SJSA1 (cell line): ENCODE measurements at places on chromosomes 5 and 9. TPM values are rescaled to one million over a fixed set of nuclear protein-coding genes. Genes with fewer than 3 reads are reported as not detected.

- H3K27me3 ChIP-seq = peaks cover 9% of the 10 kb centered on the region; the same call in 1 of the 2 replicates
- H3K4me1 ChIP-seq = peaks cover 16% of the 10 kb centered on the region
- no peak overlapping the region for H3K27ac ChIP-seq
- H3K4me3 ChIP-seq = no peak overlapping the region
These were observed 11.7 kb downstream of the FIBCD1 start for GRCh38 chr9:130927338-130927737.

- peaks cover 27% of the 10 kb centered on the region for H3K4me1 ChIP-seq
- H3K36me3 ChIP-seq = no peaks in the 10 kb centered on the region
- no peaks in the 10 kb centered on the region for H3K27me3 ChIP-seq
- peak; percentile 62 for DNase-seq
- no peak overlapping the region for H3K4me3 ChIP-seq
- peak overlapping the region; percentile 44 for H3K27ac ChIP-seq
These were observed 586.7 kb upstream of the TUSC1 start for GRCh38 chr9:26264709-26265601.

DNA sequence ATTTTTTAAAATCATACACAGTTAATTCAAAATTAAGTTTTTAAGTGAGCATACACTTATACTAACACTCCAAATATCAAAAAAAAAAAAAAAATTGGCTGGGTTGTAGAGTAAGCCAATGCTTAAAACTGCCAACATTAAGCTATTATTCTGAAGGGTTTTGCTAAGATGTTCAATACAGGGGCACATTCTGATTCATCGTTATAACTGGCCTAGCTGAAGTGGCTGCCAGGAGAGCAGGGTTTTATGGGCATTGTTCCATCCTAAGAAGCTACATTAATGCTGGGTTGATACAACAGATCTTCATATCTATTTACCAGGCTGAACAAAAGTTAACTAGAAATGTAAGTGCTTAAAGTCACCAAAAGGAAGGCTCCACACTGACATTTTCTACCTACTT lies 13.4 kb downstream of the ELAVL2 start:
- no peaks in the 10 kb centered on the region for H3K27me3 ChIP-seq
- no peak overlapping the region for H3K4me3 ChIP-seq
- no peaks in the 10 kb centered on the region for H3K36me3 ChIP-seq
- H3K27ac ChIP-seq = no peak overlapping the region

The CCL21 gene
- not detected in 2 replicates for total RNA-seq

DNA sequence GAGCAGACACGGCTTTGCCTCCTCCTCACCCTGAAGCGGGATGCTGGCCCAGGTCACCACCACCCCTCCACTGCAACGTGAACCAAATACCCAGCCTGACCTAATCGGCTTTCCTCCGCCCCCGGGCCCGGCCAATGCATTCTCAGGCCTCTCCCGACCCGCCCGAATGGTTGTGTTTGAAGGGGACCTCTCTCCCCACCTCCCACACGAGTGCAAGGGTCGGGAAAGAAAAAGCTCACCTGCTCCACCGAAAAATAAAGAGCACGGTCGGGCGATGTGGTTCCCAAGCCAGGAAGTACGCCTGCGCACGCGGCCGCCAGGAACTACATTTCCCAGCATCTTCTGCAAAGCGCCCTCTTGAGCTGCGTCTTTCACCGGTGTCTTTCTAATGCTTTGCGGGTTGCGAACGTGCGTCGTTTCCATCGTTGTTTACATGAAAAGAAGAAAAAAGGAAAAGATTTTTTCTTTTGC lies at the start of gene ZNF883:
ZNF883 (minus strand) TSS at position 282 of the 471 bp plus-strand sequence.
- H3K36me3 ChIP-seq = no peaks in the 10 kb centered on the region
- peak within 1 kb of the TSS; percentile 20 for H3K4me3 ChIP-seq
- peak; percentile 35 for DNase-seq
- no peaks in the 10 kb centered on the region; the same call in 1 of the 2 replicates for H3K27me3 ChIP-seq

- H3K4me3 ChIP-seq = no peak overlapping the region
- no peaks in the 10 kb centered on the region for H3K36me3 ChIP-seq
- no peaks in the 10 kb centered on the region for H3K27me3 ChIP-seq
- 0 out of 2 replicates have a peak overlapping the region, but pooled peaks have one; percentile 12 for H3K27ac ChIP-seq
These were observed 30.6 kb downstream of the KDM4C start for GRCh38 chr9:6788162-6789016.

DNA sequence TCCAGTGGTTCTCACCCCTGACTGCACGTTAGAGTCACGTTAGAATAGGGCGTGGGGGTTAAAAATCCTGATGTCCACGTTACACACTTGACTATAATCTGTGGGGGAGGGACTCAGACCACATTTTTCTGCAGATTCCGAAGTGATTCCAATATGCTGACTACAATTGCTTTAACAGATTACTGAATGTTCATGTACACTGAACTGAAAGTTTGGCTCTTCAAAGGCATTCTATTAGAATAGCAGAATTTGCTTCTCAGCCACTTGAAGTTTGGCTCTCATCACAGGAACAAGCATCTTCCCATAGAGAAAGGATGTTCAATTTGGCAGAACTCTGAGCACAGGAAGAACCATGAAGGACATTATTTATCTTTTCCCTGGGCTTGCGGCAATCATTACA lies 84.5 kb downstream of the HAPLN1 start:
- no peaks in the 10 kb centered on the region for H3K36me3 ChIP-seq
- H3K4me1 ChIP-seq = no peaks in the 10 kb centered on the region

The FRMPD1 gene
- total RNA-seq = not detected in 2 replicates

- no peak overlapping the region for H3K27ac ChIP-seq
- no peaks in the 10 kb centered on the region for H3K4me1 ChIP-seq
- H3K27me3 ChIP-seq = no peaks in the 10 kb centered on the region
- no peak for DNase-seq
- H3K4me3 ChIP-seq = no peak overlapping the region
- H3K36me3 ChIP-seq = no peaks in the 10 kb centered on the region
These were observed 552.4 kb upstream of the DAB2 start for GRCh38 chr5:39977066-39977655.

- H3K4me1 ChIP-seq = no peaks in the 10 kb centered on the region
- DNase-seq = no peak
- no peak within 1 kb of the TSS for H3K4me3 ChIP-seq
- H3K27ac ChIP-seq = no peak within 1 kb of the TSS
These were observed at the start of gene ADAMTSL2 for GRCh38 chr9:133534346-133535291. TSS of gene ADAMTSL2 (plus strand) at chr9:133534704. CDS start at chr9:133536713, 2,009 bp downstream.

The PHF24 gene
- total RNA-seq = not detected in 2 replicates

The RASEF gene
- total RNA-seq = 0.16 TPM in 1 of 2 replicates, not detected in the other

The FOXD4L4 gene
- total RNA-seq = not detected in 2 replicates

The DPM2 gene
- total RNA-seq = 20.4 and 24.5 TPM in 2 replicates

The LECT2 gene
- not detected in 2 replicates for total RNA-seq

The PIP5KL1 gene
- 1.6 and 18.4 TPM in 2 replicates for total RNA-seq

DNA sequence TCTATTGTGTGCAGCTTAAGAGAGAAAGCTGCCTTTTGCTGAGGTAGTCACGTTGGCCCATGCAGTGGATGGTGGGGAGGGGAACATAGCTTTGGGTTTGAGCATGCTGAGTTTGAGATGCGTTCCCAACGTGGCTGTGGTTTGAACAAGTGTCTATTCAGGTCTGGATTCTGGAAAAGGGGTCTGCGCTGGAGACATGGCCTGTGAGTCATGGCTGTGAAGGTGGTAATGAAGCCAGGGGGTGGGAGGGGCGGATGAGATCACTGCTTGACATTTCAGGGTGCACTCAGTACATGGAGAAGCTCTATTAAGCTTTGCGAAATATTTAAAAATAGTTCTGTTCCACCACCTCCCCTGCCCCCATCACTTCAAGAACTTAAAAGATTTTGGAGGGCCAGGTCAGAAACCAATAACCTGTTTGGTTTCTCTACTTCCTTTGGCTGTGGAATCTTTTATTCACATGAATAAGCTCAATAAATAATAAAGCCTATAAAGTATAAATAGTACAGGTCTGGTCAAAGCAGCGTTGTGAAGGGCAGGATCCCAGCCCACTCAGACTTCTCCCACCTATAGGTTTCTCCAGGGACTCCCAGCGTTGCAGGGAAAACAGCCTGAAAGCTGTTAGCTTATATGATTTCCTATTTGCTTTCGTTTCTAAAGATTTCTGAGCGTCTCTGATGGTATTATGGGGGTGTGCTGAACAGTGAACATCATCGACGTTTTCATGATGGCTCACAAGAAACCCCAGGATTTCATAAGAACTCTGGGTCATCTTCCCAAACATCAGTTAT lies 189.9 kb downstream of the NSG2 start:
- DNase-seq = no peak
- no peaks in the 10 kb centered on the region for H3K27me3 ChIP-seq
- no peak overlapping the region for H3K4me3 ChIP-seq
- H3K4me1 ChIP-seq = no peaks in the 10 kb centered on the region
- no peak overlapping the region for H3K27ac ChIP-seq

- no peaks in the 10 kb centered on the region; the same call in 1 of the 2 replicates for H3K4me1 ChIP-seq
- H3K27me3 ChIP-seq = no peaks in the 10 kb centered on the region
- H3K4me3 ChIP-seq = no peak overlapping the region
- H3K27ac ChIP-seq = no peak overlapping the region
These were observed 335.6 kb downstream of the ZSWIM6 start for GRCh38 chr5:61667525-61668218.

The CLPTM1L gene
- total RNA-seq = 241 and 247 TPM in 2 replicates

- H3K27me3 ChIP-seq = no peaks in the 10 kb centered on the region
- peaks cover 25% of the 10 kb centered on the region for H3K4me1 ChIP-seq
- no peak overlapping the region for H3K27ac ChIP-seq
- DNase-seq = no peak
These were observed 701.0 kb downstream of the SEMA5A start for GRCh38 chr5:8844847-8845246.

- no peak overlapping the region for H3K4me3 ChIP-seq
- no peak for DNase-seq
- peaks cover 98% of the 10 kb centered on the region for H3K36me3 ChIP-seq
- H3K4me1 ChIP-seq = no peaks in the 10 kb centered on the region
- H3K27me3 ChIP-seq = no peaks in the 10 kb centered on the region
- H3K27ac ChIP-seq = no peak overlapping the region
These were observed 30.4 kb downstream of the NSUN2 start for GRCh38 chr5:6602441-6602840.

The BTNL9 gene
- not detected in 2 replicates for total RNA-seq

The DBH gene
- total RNA-seq = not detected in 2 replicates

DNA sequence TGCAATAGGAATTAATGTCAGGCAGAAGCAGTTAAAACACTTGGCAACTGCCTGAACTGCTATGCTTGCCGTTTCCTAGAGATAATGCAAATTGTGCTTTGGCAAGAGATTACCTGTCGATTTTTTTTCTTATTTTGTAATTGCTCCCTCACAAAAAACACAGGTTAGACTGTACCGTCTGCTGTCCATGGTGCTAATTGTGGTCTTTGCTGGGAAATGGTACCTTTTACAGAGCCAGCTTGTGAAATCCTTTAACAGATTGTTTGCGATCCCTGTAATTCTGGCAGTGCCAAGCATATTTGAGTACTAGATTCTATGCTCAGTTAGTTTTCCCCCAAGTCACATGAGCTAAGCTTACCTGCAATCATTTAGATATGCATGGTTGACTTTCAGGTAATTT lies 2125.8 kb upstream of the WWC1 start:
- no peaks in the 10 kb centered on the region for H3K4me1 ChIP-seq
- no peaks in the 10 kb centered on the region for H3K27me3 ChIP-seq
- no peaks in the 10 kb centered on the region for H3K36me3 ChIP-seq
- no peak overlapping the region for H3K4me3 ChIP-seq
- DNase-seq = no peak
- H3K27ac ChIP-seq = no peak overlapping the region

DNA sequence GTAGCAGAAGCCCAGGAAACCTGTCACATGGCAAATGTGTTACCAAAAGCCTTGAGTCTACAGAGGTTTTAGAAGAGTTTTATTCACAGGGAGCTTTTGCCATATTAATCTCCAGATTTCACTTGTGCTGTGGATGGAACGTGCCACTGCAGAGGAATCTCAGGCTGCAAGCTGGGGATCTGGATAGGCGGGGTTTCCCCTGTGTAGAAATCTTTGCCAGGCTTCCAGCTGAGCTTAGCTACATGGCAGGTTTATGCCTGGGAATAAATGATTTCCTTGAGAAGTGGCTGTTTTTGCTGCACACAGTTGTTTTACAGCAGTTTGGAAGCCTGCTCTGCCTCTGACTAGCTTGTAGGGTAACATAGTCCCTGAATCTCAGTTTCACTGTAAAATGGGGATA lies 224.6 kb upstream of the PLPPR1 start:
- H3K36me3 ChIP-seq = no peaks in the 10 kb centered on the region
- H3K27me3 ChIP-seq = no peaks in the 10 kb centered on the region
- DNase-seq = no peak
- H3K4me3 ChIP-seq = no peak overlapping the region

DNA sequence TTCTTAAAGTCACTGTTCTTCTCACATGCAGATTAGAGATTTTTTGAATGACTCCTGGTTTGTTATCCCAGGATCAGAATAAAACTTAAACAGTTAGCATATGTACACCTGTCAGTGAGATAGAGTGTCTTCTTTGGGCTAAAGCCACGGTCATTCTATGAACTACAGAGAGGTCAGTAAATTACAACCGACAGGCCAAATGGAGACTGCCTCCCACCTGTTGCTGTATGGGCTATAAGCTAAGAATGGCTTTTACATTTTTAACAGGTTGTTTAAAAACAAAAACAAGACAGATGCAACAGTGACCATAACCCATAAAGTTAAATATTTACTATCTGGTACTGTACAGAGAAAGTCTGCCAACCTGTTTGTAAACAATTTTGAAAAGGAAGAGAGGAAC lies 125.7 kb downstream of the ELAVL2 start:
- H3K36me3 ChIP-seq = no peaks in the 10 kb centered on the region

The NPDC1 gene
- total RNA-seq = not detected in 2 replicates

The ABITRAM gene
- 2.3 and 6.9 TPM in 2 replicates for total RNA-seq

The NR6A1 gene
- 0.88 and 1.0 TPM in 2 replicates for total RNA-seq

- DNase-seq = no peak
- H3K27ac ChIP-seq = no peak overlapping the region
- no peaks in the 10 kb centered on the region for H3K27me3 ChIP-seq
- H3K4me1 ChIP-seq = no peaks in the 10 kb centered on the region
- no peak overlapping the region for H3K4me3 ChIP-seq
- no peaks in the 10 kb centered on the region for H3K36me3 ChIP-seq
These were observed 20.9 kb upstream of the CCDC112 start for GRCh38 chr5:115317320-115317719.

DNA sequence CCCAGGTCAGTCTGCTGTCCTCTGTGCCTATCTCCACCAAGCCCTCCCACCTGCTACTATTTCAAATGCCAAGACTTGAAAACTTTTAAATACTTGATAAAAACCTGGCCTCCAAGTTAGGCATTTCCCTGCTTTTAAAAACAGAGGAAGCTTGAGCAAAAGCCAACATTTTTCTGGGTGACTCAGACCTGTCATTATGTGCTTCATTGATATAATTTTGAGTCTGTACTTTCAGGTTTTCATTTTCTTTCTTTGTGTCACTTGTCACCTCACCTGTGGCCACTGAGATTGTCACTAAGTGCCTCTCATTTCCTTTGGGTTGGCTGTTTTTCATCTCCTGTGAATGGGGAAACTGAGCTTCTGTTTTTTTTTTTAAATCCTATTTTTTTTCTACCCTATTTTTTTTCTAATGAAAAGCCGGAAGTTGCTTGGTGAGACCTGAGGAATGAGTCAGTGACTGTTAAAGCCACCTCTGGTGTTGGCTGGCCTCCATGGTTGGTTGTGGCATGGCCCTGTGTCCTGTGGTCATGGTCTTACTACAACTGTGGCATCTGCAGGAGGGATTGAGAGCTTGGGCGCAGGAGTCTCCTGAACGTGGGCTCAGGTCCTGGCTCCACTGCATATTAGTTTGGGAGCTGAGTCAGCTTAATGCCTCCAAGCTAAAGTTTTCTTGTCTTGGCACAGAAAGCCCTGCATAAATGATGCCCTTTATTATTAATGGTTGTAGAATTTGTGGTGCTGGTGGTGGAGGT lies 56.7 kb downstream of the ARHGAP26 start:
- peak overlapping the region; percentile 38 for H3K27ac ChIP-seq
- no peaks in the 10 kb centered on the region for H3K36me3 ChIP-seq
- H3K4me3 ChIP-seq = no peak overlapping the region
- no peaks in the 10 kb centered on the region for H3K27me3 ChIP-seq
- DNase-seq = peak; percentile 93
- peaks cover 98% of the 10 kb centered on the region for H3K4me1 ChIP-seq

GRCh38 chr9:22919423-22919822 lies 472.8 kb downstream of the DMRTA1 start:
- no peak for DNase-seq
- H3K4me1 ChIP-seq = no peaks in the 10 kb centered on the region
- no peak overlapping the region for H3K27ac ChIP-seq
- H3K27me3 ChIP-seq = no peaks in the 10 kb centered on the region
- no peaks in the 10 kb centered on the region for H3K36me3 ChIP-seq
